Endothelial cell of umbilical vein (primary cell): ENCODE measurements at places on chromosomes 13 and 19.

GRCh38 chr19:51441410-51442390, 16.6 kb downstream of the SIGLEC8 start:
- no peak for DNase-seq

DNA sequence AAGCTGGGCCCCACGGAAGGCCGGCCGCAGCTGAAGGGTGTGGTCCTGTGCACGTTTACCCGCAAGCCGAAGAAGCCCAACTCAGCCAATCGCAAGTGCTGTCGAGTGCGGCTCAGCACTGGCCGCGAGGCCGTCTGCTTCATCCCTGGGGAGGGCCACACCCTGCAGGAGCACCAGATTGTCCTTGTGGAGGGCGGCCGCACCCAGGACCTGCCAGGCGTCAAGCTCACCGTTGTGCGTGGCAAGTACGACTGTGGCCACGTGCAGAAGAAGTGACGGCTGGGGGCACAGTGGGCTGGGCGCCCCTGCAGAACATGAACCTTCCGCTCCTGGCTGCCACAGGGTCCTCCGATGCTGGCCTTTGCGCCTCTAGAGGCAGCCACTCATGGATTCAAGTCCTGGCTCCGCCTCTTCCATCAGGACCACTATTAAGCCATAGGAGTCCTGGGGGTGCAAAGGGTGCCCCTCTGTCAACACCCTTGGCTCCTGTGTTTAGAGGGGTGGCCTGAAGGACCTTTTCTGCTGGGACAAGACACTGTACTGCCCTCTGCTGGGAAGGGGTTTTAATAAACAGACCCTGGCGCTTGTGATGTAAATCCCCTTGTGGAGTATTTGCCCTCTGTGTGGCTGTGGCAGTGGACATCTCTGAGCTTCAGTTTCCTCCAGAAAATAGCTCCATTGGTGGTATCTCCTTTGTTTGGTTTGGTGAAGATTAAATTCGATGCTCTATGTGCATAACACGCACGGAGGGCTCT, 1.9 kb downstream of the MRPS12 start:
- peak; percentile 43 for DNase-seq

GRCh38 chr19:47644199-47644598, 35.3 kb downstream of the BICRA start:
- DNase-seq = no peak

GRCh38 chr13:26052337-26052736, 521 bp upstream of the SHISA2 start:
- DNase-seq = no peak
